HT1080 (cell line): ENCODE measurements at places on chromosomes 6 and 20.

- DNase-seq = no peak
Observed at GRCh38 chr6:118810420-118811027, 83.4 kb upstream of the ASF1A start.

DNA sequence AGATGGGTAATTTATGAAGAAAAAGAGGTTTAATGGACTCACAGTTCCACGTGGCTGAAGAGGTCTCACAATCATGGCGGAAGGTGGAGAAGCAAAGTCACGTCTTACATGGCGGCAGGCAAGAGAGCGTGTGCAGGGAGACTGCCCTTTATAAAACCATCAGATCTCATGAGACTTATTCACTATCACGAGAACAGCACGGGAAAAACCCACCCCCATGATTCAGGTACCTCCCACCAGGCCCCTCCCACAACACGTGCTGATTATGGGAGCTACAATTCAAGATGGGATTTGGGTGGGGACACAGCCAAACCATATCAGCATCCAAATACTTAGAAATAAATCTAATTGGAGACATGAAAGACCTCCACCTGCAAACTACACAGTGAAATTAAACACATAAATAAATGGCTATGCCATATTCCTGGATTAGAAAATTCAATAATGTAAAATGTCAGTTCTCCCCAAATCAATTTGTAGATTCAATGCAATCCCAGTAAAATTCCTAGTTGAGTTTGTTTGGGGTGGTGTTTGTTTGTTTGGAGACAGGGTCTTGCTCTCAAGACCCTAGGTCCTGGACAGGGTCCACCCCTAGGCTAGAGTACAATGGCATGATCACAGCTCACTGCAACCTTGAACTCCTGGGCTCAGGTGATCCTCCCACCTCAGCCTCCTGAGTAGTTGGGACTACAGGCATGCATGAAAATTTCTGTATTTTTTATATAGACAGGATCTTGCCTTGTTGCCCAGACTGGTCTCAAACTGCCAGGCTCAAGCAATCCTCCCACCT, 101.6 kb downstream of the TAF4 start:
- DNase-seq = no peak

DNA sequence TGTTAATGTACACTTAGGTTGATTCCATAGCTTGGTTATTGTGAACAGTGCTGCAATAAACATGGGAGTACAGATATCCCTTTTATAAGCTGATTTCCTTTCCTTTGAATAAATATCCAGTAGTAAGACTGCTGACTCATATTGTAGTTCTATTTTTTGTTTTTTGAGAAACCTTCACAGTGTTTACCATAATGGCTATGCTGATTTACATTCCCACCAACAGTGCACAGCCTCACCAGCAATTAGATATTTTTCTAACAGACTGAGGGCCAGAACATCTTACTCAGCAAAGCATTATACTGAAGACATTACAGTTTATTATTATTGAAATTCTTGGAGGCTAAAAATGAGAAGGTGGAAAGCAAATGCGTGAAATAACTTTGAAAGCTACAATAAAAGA, 187.3 kb upstream of the HEY2 start:
- no peak for DNase-seq

- DNase-seq = peak; percentile 83
Observed at GRCh38 chr6:83868639-83869038, 9.2 kb downstream of the CYB5R4 start.
